Activated CD4-positive, alpha-beta T cell treated with anti-CD3 and anti-CD28 coated beads for 24 hours (primary cell): ENCODE measurements at places on chromosomes 4 and X.

GRCh38 chr4:110087070-110087708 is 111.2 kb downstream of the ELOVL6 start:
- DNase-seq = no peak

- no peak for DNase-seq
These were observed 22.8 kb downstream of the DTHD1 start for GRCh38 chr4:36304138-36304681.

DNA sequence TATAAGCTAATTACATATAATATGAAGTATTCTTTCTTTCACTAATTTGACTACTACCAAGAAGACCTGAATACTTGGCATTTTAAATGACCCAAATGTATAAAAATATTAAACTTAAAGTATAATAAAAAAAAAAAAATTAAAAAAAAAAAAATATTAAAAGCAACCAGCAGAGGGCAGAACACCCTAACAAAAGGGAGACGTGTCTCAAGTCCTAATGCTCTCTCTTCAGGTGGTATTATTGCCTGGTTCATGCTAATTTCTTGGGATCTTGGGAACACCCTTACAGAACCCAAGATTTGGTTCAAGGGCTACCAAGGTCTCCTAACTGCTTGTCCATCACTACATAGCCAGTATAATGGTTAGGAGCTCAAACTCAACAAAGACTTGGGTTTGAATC is 754.8 kb downstream of the RAB28 start:
- no peak for DNase-seq

- no peak for DNase-seq
These were observed 14.8 kb upstream of the SPON2 start for GRCh38 chr4:1187182-1187581.

DNA sequence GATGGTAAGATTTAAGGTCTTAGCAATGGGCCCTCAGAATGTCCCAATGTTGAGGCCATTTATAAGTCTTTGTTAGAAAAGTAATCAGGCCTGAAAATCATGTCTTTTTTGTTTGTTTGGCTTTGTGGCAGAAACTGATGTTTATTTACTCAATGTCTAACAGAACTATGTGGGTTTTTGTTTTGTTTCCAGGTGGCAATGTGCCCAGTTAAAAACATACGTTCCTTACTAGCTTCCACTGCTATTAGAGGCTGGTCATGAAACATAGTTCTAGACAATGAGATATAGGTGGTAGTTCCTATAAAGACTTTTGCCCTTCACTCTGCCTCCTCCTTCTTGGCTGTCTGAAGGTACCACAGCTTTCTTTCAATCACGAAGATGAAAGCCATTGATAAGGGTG is 108.8 kb downstream of the C4orf51 start:
- no peak for DNase-seq

- no peak for DNase-seq
These were observed 79.9 kb upstream of the GABRA3 start for GRCh38 chrX:152530967-152531366.

- no peak for DNase-seq
These were observed 116.3 kb upstream of the TMEM150C start for GRCh38 chr4:82678051-82678450.

DNA sequence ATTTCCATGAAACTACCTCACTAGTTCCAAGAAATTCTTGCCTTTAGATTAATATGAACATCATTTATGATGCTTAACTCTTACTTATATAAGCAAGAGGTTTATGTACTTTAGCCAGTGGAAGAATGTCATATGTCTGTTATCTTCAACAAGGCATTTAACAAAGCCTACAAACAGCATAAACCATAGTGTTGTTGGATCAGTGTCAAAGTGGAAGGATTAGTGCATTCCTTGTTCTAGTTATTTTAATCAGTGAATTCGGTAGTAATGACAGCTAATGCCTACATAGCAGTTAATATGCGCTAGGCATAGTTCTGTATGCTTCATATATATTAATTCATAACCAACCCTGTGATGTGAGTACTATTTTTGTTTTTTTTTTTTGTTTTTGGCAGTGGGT is 3.1 kb downstream of the PI4K2B start:
- no peak for DNase-seq

DNA sequence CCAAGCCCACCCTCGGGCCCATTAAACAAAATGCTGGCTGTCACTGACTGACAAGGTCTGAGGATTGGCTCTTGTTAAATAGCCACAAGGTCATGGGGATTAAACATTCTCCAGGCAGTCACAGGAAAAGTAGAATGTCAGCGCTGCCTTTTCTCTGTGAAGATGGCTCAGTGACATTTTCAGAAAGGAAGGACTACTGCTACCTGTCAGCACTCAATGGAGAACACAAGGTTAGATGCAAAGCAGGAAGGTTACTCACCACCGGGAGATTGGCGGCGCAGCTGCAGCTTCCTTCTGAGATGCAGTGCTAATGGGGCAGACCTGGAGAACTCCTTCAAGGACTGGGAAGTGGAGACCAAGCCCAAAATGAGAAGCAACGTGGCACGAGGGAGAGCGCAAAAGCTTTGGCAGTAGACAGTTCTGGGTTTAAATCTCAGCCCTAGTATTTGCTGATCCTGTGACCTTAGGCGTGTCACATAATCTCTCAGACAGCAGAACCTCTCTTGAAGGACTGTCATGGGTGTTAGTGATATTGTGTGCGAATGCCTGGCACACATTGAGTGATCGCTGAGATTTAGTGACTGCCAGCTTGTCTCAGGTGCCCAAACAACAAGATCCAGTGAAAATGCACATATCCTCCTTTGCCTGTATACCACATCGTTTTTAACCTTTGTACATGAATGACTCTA is 213.1 kb upstream of the BOD1L1 start:
- no peak for DNase-seq

GRCh38 chr4:14222377-14223029 is 595.0 kb upstream of the BOD1L1 start:
- no peak for DNase-seq

DNA sequence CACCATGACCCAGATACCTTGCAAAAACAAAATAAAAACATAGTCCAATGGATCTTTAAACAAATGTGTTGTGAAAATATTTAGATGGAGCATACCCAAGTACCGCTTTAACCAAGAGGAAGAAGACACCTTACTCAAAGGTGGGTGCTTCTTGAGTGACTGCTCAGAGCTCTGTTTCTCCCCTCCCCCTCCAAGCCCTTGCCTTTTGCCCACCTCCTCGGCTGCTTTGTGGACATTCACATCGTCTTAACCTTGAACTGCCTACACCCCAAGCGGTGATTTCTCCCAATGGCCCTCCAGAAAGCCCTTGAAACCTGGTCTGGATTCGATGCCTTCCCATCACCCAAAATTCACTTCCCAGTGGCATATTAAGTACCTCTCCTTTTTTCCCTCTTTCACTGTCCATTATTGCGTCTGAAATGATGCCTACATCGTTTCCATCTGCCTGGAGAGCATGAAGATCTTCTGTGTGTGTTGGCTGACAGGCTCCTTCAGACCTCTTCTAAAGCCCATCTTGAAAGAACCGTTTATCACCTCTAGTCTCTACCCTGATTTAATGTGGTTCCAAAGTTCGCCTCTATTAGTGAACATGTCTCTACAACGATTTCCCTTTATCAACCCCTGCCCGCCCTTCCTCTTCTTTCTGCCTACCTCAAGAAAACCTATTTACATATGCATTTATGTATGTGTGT is 968 bp downstream of the GPRIN3 start:
- no peak for DNase-seq

DNA sequence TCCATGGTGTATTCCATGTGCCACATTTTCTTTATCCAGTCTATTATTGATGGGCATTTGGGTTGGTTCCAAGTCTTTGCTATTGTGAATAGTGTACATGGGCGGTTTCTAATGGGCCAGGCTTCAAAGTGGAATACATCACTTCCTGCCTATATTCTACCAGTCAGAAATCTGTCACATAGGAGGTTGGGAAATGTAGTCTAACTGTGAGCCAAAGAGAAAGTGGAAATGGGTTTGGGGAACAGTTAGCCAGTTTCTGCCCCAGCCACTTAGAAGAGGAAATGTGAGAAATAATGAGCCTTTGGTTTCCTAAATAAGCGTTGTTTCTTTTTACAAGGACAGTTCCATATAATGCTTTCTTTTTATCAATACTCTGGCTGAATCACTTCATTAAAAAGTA is 85.1 kb upstream of the AP1S2 start:
- no peak for DNase-seq

- DNase-seq = no peak
These were observed 8.5 kb downstream of the WFS1 start for GRCh38 chr4:6277935-6278800.

GRCh38 chrX:47172549-47172948 is 21.1 kb upstream of the UBA1 start:
- DNase-seq = no peak

- no peak for DNase-seq
These were observed 12.4 kb upstream of the TDO2 start for GRCh38 chr4:155891058-155891457.

DNA sequence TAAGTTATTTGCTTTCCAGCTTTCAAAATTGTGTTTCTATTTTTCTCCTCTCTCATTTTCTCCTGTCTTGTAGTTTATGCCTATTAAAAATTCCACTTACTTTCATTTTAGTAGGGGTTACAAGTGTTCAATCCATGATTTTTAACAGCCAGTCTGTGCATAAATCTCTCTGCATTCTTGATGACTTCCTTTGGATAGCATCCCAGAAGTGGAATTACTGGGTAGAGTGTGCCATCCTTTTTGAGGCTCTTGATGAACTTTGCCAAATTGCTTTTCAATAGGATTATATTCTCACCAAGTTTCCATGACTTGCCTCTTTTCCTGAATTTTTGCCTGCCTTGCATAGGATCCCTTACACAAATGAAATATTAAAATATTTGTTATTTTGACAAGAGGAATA is 58.5 kb downstream of the DIPK2B start:
- no peak for DNase-seq

- DNase-seq = no peak
These were observed 3.2 kb upstream of the CCKAR start for GRCh38 chr4:26493461-26493860.

DNA sequence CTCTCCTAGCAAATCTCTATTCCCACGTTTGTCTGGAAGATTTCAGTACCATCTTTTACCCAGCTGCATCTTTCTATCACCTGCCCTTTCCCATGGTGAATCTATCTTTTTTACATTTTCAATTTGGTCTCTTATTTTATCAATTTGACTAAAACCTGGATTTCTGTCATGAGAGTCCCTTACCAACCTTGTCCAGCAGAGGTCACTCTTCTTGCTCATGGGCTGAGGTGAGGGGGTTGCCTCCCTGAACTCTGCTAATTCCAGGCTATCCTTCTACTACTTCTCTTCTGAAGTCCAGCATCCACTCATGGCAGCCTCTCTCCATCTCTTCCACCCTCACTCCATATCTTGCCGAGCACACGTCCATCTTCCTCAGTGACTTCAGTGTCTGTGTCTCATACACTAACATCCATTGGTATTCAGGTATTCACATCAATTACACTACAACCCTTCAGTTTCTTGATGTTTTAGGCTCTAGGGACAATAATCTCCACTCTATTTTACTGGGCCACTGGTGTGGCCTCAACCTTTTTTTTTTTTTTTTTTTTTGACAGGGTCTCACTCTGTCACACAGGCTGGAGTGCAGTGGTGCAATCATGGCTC is 17.8 kb upstream of the ZNF827 start:
- peak; percentile 36 for DNase-seq

DNA sequence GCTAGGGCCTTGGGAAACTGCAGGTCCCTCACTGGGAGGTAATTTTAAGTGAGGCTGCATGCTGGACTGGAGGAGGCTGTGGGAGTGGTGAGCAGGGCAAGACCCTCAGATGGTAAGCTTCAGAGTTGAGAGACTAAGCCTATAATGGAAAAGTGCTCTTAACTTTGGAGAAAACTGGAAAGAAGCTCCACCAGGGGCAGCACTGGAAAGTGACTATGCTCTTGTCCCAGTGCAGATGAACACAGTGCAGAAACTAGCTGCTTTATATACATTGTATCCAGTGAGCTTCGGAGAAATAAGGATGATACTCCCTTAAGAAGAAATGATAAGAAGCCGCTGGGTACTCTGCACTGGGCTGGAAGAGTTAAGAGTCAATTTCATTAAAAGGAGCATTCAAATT is 3.2 kb upstream of the MAGEB2 start:
- no peak for DNase-seq

- DNase-seq = no peak
These were observed 4.8 kb downstream of the PROM1 start for GRCh38 chr4:16079046-16079445.

GRCh38 chr4:118931786-118932185 is 43.1 kb downstream of the SYNPO2 start:
- DNase-seq = no peak

DNA sequence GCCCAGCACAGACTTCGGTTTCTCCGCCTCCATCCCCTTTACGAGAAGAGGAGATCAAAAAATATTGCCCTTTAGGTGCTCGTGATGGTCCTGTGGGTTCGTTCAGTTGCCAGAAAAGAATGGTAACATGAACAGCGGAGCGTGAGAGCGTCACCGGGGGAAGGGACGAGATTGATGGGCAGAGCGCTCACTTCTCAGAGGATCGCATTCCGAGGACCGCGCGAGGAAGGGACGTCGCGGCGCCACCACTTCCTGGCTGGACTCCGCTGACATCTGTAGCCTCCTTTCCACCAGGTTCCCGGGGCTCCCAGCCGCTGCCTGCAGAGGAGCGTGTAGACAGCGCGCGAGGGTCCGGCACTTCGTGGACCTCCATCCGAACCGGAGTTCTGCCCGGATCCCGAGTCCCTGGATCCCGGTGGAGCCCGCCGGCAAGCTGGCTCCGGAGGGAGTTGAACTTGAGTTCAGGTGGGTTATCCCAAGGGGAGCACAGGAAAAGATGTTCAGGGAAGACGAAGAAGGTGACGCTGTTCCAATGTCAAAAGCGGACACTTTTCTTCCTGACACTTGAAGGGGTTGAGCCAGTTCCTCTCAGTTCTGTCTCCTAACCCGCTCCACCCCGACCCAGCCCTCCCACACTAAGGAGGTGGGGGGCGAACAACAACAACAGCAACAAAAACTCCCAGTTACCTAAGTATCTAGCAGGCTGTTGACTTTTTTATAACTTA is 484 bp downstream of the GALNTL6 start:
- DNase-seq = no peak

DNA sequence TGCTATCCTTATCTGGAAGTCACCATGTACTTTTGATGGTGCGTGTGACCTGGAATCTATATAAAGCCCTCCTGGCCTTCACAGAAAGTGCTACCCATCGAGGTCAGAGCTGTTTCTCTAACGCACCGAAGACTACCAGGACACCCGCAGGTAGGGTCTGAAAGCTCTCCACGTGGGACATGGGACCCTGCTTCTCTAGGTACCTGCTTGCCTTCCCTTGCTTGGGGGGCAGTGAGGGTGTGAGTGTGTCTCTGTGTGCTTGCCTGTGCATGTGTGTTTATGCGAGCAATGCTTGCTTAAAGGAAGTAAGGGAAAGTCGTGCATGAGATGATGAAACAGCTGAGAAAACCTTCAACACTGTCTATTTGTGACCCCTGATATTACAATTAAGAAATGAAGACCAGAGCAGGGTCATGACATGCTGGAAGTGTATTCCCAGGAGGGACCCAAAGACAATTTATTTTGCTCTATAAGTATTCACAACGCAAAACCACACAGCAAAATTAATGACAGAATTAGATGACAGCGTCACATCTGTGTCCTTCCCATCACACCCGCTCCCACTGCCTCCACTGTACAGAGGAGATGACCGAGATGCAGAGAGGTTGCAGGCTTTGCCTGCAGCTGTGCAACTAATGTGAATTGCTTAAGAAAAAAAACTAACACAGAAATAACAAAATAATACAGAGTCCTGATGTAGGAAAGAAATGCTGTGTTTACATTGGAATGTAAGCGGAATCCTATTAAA is 76.4 kb upstream of the HELT start:
- DNase-seq = no peak

GRCh38 chrX:150574559-150575418 is 6.4 kb downstream of the MTM1 start:
- no peak for DNase-seq

GRCh38 chr4:153243468-153243867 is 39.2 kb downstream of the TRIM2 start:
- DNase-seq = no peak
